ENCODE measurements at places on chromosomes 7 and 10.

DNA sequence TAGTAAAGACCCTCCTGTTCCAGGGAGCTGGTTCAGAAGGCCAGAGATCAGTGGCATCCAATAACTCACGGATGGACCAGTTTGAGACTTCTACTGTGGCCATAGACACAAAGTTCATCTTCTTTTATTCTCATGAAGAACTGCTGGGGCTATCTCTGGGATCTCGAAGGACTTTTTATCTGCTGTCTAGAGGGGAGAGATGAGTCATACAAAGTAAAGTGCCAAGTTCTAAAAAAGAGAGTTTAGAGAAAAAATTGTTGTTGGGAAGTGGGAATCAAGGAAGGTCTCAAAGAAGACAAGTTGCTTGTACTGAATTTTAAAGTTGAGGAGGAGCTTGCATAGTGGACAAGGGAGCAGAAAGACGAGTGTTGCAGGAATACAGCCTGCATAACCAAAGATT, 8.0 kb upstream of the FAM221A start:
- DNase-seq, result no peak

DNA sequence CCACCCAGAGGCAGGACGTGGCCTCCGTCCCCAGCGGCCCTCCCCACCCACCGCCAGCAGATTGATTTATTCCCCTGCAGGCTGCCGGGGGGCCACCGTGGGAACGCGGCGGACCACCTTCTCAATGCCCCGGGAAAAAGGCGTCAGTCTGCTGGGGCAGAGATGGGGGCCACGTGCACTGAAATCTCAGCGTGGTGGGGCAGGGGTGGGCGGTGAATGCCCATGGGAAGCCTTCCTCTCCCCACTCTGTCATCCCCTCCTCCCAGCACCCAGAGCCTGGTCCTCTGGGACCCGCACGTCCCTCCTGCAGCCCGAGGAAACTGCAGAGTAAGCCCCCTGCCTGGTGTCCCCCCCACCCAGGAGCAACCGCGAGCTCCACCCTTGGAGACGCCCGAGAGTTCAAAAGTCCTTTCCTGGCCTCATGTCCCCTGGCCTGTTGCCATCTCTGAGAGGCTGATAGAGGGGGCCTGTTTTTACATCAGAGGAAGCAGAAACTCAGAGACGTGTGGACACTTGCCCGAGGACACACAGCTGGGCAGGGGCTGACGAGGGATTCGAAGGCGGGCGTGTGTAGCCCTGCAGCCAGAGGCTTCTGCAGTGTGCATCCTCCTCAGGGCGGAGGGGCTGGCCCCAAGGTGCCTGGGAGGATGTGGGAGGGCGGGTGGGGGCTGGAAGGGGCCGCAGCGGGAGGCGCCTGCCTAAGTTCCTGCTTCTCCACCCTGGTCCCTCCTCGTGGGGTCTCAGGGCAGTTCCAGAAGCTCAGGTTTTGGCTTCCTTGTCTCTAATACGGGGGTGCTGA, 21.8 kb downstream of the UNCX start:
- DNase-seq, result no peak

GRCh38 chr10:62019013-62019684, 117.7 kb downstream of the ARID5B start:
- no peak for DNase-seq

GRCh38 chr10:125124907-125125306, 35.5 kb downstream of the CTBP2 start:
- no peak for DNase-seq

- DNase-seq, result no peak
Observed at GRCh38 chr10:36538953-36539586, 586.3 kb upstream of the ANKRD30A start.

DNA sequence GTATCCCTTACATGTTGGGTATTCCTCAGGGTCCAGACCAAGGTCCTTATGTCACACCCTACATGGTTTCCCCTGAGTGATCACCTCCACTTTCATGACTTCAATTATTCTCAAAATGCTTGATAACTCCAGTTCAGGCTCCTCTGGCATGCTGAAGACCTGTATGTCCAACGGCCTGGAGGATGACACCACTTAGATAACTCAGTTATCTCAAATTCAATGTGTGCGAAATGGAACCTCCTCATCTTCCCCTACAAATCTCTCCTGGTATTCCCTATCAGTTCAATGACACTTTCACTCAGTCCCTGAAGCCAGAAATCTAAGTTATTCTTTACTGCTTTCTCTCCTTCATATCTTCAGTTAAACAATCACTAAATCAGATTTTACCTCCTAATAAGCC, 8.7 kb upstream of the LUC7L2 start:
- DNase-seq, result no peak

- DNase-seq, result peak; percentile 30
Observed at GRCh38 chr10:11823122-11823988, at the start of gene PROSER2. PROSER2 (plus strand) TSS chr10:11823356; CDS start chr10:11852078, 28,722 bp downstream.

- no peak for DNase-seq
Observed at GRCh38 chr10:69497611-69498390, 46.5 kb downstream of the TSPAN15 start.

DNA sequence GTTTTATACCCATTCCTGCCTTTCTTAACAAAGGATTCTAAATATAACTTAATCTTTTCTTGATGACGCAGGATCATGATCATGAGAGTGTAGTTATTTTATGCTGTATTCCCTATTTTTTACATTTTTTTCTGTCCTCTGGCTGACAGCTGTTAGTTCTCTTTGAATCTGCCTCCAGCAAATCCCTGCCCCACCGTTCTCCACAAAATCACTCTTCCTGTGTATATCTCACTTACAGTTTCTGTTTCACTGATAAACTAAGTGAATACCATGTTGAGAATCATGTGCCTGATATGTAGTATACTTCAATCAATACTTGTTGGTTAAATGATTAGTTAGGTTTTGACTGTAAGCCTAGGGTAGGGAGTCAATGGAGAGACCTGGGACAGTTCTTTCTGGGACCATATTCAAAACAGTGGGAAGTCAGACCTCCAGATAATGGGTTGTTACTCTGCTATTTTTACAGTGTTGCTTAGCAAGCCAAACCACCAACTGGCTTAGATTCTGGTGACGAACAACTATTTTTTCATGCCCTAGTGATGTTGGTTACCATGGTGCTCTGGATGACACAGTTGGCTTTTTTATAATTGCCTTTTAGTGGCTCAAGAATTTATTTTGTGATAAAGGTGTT, 12.8 kb downstream of the CNNM1 start:
- no peak for DNase-seq

DNA sequence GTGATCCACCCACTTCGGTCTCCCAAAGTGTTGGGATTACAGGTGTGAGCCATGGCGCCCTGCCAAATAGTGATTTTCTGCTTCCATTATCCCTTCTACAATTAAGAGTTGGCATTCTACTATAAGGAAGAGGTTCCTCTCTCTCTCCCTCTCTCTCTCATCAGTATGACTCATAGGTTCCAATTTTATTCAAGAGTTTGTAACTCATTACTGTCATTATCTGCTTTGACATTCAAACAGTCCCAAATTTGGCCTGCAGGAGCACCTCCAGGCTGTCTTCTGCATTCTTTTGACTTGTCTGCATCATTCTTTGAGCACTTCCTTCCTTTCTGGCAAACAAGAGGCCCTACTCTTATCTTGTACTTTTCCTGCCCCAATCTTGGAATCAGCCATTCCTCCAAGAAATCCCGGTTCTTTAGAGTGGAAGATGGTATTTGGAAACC, 33.2 kb upstream of the CALU start:
- no peak for DNase-seq

GRCh38 chr7:16604054-16604453, 41.5 kb downstream of the ANKMY2 start:
- DNase-seq, result no peak

DNA sequence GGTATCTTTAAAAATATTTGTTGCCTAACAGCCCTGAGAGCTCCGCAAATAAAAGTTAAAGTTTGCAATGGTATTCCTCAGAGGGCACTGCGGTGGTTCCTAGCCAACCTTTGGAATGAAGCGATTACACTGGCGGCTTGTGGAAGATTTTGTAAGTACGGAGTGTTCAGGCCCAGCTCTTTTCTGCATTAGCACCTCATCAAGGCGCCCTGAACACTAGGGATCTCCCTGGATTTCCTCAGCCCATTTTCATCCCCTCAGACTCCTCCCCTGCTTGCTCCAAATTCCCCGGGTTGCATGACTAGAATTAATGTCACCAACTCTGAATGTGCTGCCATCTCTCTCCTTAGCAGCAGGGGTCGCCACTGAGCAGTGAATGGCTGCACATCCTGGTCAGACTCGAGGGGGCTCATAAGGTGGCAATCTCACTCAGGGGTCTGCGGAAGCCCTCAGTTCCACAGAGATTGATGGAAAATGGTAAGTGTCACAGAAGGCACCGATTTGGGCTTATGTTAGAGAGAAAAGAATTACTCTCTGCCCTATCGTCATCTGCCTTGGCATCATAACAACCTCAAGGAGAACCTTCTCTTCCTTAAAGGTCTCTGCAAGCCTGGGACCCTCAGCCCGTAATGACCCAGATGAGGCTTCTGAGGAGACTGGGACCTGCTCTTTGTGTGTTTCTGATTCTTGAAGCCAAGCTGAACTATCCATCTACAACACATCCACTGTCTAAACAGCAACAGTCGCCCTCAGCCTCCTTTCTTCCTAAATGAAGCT, 262.8 kb upstream of the AOAH start:
- DNase-seq, result no peak

GRCh38 chr10:97921581-97922021, 72.0 kb downstream of the GOLGA7B start:
- no peak for DNase-seq

DNA sequence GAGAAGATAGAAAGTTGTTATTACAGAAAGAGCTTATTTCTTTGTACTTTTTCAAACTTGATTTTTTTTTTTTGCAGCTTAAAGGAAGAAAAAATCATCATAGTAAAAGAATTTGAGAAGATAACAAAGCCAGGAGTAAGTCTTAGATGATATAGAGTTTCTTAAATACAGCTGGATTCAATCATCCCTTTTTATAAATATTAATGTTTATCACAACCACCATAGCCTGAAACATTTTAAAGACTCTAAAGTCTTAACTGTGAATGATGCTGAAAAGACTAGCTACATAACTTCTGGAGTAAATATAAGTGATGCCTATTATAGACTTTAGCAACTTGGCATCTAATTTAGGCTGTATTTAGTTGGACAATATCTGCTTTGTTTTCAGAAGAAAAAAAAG, 54.8 kb upstream of the FGL2 start:
- no peak for DNase-seq

DNA sequence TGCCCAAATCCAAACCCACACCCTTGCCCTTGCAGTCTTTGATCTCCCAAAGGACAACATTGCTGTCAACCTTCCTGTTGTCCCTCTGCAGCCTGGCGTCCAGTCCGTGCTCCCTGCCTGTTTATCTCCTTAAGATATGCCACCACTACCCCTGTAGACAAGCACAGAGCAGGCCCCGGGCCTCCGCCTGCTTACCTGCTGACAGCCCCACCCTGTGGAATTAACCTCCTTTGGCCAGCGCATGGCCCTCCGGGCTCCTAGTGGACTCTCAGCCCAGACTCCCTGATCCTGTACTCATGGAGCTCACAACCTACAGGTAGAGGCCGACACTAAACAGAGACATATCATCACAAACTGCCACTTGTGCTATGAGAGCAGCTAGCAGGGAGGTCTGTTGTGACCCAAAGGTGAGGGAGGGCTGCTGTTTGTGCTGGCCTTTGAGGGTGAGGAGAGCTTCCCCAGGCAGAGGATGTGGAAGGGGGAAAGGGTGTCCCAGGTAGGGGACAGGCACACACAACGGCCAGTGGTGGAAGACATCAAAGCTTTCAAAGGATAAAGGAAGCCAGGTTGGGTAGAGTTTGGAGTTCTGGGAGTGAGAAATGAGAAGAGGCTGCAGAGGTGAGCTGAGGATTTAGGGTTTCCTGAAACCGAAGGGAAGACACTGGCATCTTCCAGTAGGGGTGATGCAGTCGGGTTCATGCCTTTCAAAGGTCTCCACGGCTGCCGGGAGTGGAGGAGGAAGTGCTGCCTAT, 174.5 kb upstream of the ZMIZ1 start:
- DNase-seq, result no peak

DNA sequence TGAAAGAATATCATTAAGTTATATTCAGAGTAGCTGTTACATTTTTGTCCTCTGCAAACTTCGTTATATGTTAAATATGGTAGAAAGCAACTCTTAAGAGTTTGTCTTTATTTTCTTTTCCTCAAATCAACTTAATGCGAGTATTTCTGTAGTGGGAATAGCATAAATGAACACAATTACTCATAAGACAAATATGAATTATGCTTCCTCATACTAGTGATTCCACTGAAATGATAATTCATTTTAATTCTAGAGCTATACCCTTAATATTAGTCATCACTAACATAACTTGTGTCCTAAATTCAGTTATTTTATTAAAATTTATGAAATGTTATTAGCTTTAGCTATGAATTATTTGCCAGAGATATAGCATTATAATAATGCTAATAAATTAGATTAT, 820.6 kb upstream of the KCND2 start:
- DNase-seq, result no peak

GRCh38 chr7:97167176-97167575, 49.7 kb downstream of the SDHAF3 start:
- no peak for DNase-seq

GRCh38 chr7:36079446-36080025, 73.5 kb upstream of the EEPD1 start:
- no peak for DNase-seq

DNA sequence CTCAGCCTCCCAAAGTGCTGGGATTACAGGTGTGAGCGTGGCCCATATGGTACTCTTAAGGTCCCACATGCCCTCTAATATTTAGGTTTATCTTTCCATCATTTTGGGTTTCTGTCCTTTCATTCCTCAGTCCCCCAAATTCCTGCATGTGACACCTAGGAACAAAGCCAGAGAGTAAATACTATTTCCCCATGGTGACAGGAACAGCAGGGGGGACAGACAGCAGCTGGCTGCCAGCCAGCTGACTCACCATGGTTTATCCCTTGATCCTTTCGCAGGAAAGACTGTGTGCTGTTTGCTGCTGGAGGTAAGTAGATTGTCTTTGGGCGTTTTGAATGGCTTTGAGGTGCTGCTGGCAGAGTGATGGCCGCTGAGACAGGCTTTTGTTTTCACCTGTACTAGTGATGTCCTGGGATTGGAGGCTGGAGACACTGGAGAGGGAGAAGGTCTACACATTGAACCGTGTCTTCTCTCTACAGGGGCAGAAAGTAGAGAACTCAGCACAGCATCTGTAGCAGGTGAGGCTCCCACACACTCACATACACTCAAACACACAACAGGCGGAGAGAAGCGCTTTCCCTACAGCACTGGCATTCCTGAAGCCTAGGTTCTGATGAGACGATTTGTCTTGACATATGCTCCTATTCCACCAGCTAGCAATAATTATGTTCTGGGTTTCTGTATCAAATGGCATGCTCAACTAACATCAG, 83.7 kb upstream of the EFCAB10 start:
- DNase-seq, result no peak

All from breast epithelium (tissue), 4 donors.